ENCODE measurements at places on chromosomes 3 and 15. TPM values are rescaled to one million over a fixed set of nuclear protein-coding genes. Genes with fewer than 3 reads are reported as not detected.

Gene RCCD1
- total RNA-seq: 19.3 TPM

Gene A4GNT
- total RNA-seq: not detected

Gene TRIP4
- total RNA-seq: 35.0 TPM

Gene HESX1
- total RNA-seq: 0.24 TPM

Gene BUB1B
- 4.2 TPM for total RNA-seq

Gene PLSCR1
- total RNA-seq: 37.2 TPM

- no peak for DNase-seq
Observed at GRCh38 chr3:47741925-47742324, 39.8 kb downstream of the SMARCC1 start.

- no peak for DNase-seq
Observed at GRCh38 chr3:58719684-58720083, 53.1 kb upstream of the FAM3D start.

- no peak for DNase-seq
Observed at GRCh38 chr3:98655666-98656065, 62.3 kb upstream of the CPOX start.

DNA sequence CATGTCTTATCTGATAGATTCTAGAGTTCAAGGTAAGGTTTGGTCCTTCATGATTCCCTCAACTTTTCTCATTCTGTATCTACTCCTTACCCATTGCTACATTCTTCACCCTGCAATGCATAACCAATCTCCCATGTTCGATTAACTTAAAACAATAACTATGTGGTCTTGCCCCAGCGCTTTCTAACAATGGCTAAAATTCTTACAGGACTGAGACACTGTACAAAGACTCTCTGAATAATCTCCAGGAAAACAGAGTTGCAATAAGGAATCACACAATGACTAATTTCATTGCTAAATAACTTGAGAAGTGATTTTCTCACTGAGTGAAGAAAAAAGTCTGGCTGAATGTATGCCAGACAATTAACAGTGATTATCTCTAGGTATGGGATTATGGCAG is 69.6 kb upstream of the FAM174B start:
- no peak for DNase-seq

GRCh38 chr3:100850701-100851100 is 141.4 kb downstream of the TFG start:
- DNase-seq: no peak

DNA sequence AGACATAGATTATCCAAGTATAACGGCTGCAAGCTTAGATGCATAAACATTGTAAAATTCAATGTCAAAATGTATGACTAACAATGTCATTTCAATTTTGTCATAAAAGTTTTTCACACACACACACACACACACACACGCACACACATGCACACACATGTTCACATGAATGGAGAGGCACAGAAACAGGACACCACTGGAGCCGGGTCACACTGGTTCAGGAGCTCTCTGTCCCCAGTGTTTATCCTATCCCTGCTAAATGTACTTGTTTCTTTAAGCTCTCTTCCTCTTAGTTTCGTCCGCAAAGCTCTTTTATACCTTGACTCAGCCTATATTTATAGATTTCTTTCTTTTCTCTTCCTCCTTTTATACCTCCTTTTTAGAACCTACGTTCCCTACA is 249.9 kb downstream of the CADPS start:
- DNase-seq: no peak

DNA sequence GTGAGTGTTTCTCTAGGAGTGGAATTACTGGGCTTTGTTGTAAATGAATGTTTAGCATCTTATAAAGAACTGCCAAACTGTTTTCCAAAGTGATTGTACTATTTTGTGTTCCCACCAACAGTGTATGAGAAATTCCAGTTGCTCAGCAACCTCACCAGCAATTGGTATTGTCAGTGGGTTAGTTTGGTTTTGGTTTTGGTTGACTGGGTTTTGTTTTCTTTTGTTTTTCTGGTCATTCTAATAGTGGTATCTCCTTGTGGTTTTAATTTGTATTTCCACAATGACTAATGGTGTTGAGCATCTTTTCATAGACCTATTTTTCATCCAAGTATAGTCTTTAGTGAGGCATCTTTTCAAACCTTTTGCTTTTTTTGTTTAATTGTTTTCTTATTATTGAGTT is 27.1 kb downstream of the FILIP1L start:
- DNase-seq: no peak

DNA sequence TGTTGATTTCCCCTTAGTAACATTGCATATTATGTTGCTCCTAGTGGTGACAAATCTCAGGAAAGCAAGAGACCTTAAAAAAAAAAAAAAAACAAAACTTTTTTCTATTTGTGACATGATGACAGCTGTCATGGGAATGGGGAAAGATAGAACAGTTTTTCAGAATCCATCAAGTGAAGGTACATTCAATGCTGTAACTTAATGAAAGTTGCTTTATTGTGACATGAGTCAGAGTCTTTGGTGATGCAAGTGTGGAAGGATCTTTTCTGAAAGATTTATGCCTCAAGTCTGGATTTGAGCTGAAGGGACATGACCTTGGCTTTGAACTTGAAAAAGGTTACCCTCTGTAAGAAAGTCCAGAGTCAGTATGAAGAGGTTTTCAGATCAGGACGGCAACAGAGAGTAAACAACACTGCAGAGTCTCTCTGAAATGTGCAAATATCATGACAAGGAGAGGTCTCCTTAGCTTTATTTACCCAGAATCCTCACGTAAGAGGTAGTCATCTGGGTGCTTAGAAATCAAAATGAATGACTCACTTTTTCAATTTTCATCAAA is 424.7 kb downstream of the CNTN4 start:
- no peak for DNase-seq
